ENCODE measurements at places on chromosomes 3 and 15. TPM values are rescaled to one million over a fixed set of nuclear protein-coding genes. Genes with fewer than 3 reads are reported as not detected.

DNA sequence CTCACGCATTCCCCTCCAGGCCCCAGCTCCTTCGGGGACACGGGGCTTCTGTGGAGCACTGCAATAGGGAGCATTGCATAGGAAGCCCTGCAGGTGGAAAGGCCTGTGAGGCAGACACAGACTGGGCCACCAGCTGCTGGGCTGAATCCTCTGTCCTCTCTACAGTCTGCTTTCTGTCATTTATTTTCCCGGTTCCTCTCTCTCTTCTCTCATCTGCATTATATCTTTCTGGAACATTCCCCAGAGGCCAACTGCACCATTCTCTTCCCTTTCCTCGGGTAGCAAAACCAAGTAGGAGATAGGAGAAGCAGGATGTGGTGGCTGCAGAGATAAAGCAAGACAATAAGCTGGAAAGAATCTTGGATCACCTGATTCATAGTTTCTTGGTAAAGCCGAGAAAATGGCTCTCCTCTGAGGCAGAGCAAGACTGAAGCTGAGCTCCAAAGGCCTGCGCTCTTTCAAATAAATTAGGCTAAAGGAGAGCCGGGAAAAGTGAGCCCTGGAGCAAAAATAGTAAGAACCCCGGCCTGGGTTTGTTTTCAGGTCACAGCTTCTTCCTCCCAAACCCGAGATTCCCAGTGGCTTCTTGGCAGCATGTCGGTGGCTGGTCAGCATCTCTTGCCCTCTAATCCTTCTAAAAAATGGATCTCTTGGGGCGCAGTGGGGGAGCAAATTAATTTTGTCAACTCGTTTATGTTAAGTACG is 5.3 kb downstream of the TM4SF4 start:
- no peak for DNase-seq

DNA sequence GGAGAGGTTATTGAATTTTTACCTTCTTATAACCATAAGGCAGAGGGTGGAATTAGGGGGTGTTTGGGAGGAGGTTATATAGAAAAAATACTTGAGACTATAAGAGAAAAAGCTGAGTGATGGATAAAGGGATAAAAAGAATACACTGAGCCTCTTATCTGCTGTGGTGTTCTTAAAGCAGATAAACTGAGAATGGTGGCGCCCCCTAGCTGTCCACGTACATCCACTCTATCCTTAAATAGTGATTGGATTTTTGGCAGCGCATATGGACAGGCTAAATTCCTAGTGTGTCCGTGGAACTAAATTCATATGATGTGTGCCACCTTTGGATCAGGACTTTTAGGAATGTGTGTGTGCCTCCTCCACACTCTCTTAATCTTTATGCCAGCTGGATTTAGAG is 121.1 kb downstream of the OXSM start:
- peak; percentile 79 for DNase-seq

- DNase-seq: no peak
Observed at GRCh38 chr3:150184426-150185071, 213.9 kb upstream of the PFN2 start.

- DNase-seq: peak; percentile 34
Observed at GRCh38 chr15:19987389-19988048, 554.1 kb downstream of the GOLGA6L6 start.

DNA sequence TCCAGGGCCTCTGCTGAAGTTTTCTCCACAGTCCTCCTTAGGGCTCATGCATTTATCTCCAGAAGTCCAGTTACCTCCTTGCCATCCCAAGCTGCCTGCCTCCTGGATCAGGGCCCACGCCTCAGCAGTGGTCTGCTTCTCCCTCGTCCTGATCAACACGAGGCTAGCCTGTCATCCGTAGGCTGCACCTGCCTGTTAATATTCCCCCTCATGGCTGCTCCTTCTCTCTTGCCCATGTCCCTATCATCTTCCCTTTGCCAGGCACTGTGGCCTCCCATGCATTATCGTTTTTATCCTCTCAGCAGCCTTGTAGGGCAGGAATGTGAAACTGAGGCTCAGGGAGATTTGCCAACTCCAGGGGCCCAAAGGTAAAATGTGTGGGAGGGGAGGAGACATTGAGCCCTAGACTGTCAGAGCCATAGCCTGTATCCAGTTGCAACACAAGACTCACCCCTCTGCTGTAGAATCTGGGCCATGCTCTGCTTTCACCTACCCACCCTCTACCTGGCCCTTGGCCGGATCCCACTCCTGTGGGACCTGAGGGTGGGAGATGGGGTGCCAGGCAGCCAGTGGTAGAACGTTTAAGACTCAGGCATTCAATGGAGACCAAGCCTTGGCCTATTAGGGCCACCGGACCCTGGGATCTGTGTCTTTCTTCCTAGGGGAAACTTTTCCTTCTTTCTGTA is 4.6 kb downstream of the GRM2 start:
- DNase-seq: no peak

DNA sequence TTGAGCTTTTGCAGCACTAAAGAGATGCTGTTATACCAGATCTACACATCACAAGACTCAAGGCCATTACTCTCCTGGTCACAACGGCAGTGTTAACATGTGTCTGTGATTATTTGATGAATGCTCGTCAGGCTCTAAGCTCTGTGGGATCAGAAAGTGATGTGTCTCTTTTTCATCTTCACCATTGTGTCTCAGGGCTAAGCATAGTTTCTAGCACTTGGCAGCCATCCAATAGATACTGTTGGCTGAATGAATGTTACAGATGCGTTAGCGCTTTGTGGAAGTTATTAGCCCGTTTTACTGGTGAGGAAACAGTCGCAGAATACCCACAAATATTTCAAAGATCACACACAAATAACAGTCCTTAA is 1.2 kb upstream of the FAM81A start:
- DNase-seq: no peak

DNA sequence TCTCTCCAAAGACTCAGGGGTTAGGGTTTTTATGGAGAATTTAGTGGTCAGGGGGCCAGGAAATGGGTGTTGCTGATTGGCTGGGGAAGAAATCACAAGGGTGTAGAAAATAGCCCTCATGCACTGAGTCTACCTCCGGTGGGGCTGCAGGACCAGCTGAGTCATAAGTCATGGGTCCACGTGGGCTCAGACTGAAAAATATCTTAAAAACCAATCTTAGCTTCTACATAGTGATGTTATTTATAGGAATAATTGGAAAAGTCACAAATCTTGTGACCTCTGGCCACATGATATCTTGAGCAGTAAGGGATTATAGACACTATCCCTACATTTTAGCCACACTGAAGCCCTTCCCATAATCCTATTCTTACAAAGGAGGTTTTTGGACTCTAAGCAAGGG is 224.0 kb downstream of the DPH6 start:
- DNase-seq: no peak

DNA sequence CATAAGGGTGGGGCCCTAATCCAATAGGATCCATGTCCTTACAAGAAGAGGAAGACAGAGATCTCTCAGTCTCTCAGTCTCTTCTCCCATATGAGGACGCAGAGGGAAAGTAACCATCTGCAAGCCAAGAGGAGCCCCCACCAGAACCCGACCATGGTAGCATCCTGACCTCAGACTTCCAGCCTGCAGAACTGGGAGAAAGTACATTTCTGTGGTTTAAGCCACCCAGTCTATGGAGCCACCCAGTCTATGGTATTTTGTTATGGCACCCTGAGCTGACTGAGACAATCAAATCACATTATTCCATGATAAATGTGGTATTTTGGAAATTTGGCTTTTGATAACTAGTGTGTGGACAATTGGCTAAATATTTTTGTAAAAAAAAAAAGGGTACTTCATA is 101.5 kb upstream of the TMC3 start:
- no peak for DNase-seq

Gene IL5RA
- total RNA-seq: not detected

Gene NEDD4
- total RNA-seq: 11.8 TPM

Gene AMIGO3
- total RNA-seq: 0.23 TPM

Gene MYO5C
- 1.3 TPM for total RNA-seq

Gene ZNF621
- total RNA-seq: 18.5 TPM

Gene GHSR
- not detected for total RNA-seq

Gene ZDHHC19
- total RNA-seq: not detected
